Stimulated activated CD4-positive, alpha-beta T cell treated with anti-CD3 and anti-CD28 coated beads, Interleukin-1b, Interleukin-23, amount 100 ng/mL, for 1 hour (primary cell): ENCODE measurements at places on chromosomes 7 and 10.

DNA sequence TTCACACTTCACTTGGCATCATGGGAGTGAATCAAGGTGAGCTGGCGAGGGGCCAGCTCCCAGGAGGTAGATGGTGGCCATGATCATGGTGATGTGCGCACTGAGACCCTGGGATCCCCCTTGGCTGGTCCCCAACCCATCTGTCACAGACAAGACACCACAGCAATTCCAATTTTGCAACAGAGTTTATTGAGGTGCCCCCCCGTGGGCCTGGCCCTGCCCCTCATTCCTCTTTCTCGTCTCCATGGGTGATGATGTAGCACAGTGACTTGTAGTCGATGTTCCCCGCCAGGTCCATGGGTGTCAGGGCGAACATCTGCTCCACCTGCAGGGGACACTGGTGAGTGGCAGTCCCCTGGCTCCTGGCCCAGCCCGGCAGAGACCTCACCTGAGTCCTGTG lies 2.4 kb downstream of the MYL7 start:
- DNase-seq, result no peak

GRCh38 chr10:113859261-113859660 lies 4.8 kb downstream of the NHLRC2 start:
- no peak for DNase-seq

DNA sequence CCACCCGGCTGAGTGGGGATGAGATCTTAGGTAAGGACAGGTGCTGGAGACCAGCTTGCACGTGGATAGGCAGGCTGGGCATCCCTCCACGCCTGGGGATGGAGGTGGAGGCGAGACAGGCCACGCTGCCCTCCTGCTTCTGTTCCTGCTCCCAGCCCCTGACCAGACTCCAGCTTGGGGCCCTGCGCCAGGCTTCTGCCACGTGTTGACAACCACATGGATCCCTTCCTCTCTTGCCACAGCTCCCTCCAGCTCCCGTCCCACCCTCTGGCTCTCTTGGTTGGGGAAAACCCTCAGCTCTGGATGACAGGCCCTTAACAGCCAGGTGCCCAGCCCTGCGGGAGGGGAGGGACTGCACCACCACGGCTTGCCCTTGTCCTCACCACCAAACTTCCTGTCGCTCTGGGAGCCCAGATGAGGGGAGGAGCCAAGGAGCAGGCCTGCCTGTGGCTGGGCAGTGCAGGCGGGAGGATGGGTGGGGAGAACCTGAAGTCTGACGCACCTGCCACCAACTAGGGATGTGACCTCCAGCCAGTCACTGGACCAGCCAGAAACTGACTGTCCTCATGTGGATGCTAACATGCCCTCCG lies 36.0 kb downstream of the KCNH2 start:
- DNase-seq, result no peak

GRCh38 chr7:109049366-109049765 lies 479.7 kb downstream of the DNAJB9 start:
- no peak for DNase-seq

DNA sequence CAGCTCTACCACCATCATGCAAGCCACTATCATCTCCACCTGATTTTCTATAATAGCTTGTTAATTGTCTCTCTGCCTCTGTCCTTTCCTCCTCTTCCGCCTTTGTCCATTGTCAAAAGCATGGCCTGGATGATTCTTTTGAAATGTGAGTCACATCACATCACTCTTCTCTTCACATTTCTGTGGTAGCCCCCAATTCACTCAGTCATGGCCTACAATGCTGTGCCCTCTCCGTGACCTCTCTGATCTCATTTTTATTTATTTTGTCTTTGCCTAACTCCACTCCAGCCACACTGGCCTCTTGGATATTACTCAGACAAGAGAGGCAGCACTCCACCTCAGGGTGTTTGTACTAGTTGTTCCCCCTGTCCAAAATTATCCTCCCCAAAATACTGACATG lies 4.9 kb upstream of the ABCB4 start:
- no peak for DNase-seq

GRCh38 chr10:21858455-21858854 lies 145.1 kb downstream of the DNAJC1 start:
- no peak for DNase-seq
